ENCODE measurements at places on chromosomes 4 and X.

- no peak for DNase-seq
These were observed 3.4 kb downstream of the OGT start for GRCh38 chrX:71536285-71536684.

- no peak for DNase-seq
These were observed 27.1 kb upstream of the HGFAC start for GRCh38 chr4:3414421-3415279.

DNA sequence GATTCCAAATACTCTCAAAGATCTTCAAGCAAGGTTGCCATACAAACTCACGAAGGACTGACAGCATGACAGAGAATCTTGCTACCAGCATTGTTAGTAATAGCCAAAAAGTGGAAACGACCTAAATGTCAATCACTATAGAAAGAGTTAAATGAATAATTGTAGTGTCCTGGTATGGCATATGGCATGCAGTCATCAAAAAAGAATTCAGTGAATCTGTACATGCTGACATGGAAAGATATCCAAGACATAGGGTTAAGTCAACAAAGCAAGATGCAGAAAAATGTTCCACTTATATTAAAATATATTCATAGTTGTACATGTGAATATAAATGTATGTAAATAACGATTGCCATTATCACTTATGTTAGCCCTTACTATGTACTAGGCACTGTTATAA lies 37.6 kb downstream of the SRPX2 start:
- DNase-seq: no peak

- peak; percentile 5 for DNase-seq
These were observed 1457.2 kb upstream of the PCDH7 start for GRCh38 chr4:29262986-29263385.

GRCh38 chr4:16794816-16795445 lies 103.5 kb downstream of the LDB2 start:
- DNase-seq: peak; percentile 76

DNA sequence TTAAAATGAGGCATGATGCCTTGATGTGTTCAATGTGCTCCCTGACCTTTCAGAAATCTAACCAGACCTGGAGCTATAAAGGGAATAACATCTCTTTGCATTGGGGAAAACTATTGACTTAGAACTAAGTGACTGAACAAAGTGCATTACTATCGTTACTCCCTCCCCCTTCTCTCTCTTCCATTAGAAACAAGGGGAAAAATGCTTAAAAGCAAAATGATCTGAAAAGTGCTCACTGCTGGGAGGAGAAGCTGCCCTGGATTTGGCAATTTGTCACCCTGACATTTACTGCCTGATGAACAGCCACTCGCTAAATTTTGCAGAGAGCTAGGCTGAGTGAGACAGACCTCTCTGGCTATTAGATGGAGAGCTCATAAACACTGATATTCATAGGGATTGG lies 48.6 kb upstream of the PARM1 start:
- DNase-seq: no peak

DNA sequence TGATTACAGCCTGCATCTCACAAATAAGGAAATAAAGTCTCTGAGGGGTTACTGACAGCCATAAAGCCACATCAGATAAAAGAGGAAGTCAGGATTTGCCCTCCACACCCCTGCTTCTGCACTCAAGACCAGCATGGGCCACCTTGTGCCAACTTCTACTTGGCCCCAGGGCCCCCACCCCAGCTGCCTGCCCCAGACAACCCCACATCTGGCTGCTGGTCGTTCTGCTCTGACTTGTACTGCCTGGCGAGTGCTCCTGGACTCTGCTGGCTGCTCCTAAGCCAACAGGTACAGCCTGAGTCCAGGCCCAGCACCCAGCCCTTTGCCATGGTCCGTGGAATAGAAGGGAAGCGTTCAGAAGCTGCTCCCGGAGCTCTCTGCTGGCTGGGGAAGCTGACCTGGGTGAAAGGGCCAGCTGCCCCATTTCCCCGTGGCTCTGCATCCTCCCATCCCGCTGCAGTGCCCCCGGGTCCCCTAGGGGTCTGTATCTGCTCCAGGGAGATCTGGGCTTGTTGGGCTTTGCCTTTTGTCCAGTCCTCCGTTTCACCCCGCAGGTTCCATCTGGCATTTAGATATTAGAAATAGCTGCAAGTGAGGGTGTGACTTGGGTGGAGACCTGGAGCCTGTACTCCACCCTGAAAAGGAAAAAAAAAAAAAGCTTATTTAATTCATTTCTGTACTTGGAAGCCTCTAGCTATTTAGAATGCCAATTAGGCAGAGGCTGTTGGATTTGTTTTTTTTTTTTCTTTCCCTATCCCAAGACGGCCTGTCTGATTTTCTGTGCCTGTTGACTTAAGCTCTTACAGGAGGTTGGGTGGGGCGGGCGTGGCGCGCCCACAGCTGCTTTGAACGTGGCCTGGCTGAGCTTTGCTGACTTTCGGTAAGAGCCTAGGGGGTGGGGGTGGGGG lies 194.7 kb downstream of the PTTG2 start:
- DNase-seq: no peak

Data from fibroblast of pulmonary artery (primary cell).